ENCODE measurements at places on chromosomes 6 and 20. TPM values are rescaled to one million over a fixed set of nuclear protein-coding genes. Genes with fewer than 3 reads are reported as not detected.

The MAPK13 gene
- total RNA-seq, result 3.5 TPM

GRCh38 chr6:144149894-144150709, at the start of gene STX11:
Gene STX11 (plus strand): TSS chr6:144150517. CDS start chr6:144186628, 36,111 bp downstream.
- no peak for DNase-seq

- no peak for DNase-seq
Observed at GRCh38 chr6:13455552-13455966, 31.8 kb downstream of the GFOD1 start.

DNA sequence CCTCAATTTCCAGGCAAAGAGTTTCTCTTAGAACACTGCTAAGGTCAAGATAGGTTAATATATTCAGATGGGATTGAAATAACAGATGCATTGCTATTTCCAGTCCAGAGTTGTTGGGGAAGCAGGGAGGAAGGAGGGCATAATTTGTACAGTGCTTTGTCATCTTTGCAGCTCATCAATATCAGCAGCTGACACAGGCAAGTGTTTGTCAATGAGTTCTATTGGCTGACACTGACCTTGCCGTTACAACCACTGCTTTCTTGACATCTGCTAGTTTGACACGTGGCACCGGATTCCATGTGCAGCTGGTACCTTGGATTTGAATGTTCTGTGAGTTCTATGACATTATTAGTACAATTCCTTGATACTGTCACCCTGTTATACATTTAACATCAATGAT, 28.0 kb upstream of the MLIP start:
- no peak for DNase-seq

DNA sequence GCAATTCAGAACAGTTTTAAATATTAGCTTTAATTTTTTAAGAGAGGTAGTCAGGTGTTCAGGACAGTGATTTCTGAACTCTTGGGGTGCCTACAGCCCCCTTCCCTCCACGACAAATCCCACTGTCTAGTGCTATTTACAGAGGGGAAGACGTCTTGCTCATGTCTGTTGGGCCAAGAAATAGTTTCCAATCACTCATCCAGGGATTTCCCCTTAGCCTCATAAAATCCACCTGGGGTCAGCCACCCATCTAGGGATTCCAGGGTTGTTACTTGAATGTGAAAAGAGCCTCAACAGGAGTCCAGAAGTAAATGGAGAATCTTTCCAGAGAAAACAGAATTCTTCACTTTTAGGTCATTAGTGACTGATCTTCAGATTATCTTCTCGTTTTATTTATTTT, 37.0 kb downstream of the BICRAL start:
- DNase-seq, result no peak

DNA sequence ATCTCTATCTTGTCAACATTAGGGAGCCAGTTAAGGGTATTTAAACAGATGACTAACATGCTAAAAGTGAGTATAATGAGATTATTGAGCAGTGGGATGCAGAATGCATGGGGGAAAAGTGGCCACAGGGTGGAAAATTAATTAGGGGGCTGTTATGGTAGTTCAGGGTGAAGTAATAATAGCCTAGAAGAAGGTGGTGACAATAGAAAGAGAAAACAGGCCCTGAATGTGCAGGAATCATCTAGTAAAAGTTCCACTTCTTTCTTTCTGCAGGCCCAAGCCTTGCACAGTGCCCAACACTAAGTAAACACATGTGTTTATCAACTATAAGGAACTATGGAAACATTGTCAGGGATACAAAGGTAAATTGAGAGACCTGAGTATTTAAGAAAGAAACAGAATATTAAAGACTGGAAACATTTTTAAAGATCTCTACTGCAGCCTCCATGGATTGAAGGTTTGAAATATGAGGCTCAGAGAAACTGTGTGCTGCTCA, 7.1 kb upstream of the MYB start:
- no peak for DNase-seq

- no peak for DNase-seq
Observed at GRCh38 chr6:157497579-157497978, 116.6 kb downstream of the ZDHHC14 start.

The GGTLC1 gene
- not detected for total RNA-seq

The CLVS2 gene
- total RNA-seq, result 35.0 TPM

GRCh38 chr6:100889351-100889750, 8.2 kb upstream of the ASCC3 start:
- DNase-seq, result peak; percentile 33

DNA sequence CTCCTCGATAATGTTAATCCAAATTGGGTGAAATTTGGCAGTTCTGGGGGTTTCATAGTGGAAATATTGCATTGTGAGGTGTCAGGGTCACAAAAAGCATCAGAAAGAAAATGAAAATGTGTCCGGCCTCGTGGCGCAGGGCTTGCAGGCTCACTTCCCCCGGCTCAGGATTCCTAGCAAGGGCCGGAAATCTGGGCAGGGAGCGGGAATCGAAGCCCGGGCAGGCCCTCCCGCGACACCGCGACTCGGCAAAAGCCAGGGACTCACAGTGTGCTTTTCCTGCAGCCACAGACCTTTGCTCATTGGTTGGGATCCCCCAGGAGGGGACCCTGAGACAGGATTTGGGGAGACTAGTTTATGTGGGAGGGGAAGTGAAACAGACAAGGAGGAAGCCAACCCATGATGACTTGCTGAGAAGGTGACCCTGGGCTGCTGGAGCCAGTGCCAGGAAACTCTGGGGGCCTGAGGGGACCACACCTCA, 847 bp upstream of the CD93 start:
- DNase-seq, result no peak

DNA sequence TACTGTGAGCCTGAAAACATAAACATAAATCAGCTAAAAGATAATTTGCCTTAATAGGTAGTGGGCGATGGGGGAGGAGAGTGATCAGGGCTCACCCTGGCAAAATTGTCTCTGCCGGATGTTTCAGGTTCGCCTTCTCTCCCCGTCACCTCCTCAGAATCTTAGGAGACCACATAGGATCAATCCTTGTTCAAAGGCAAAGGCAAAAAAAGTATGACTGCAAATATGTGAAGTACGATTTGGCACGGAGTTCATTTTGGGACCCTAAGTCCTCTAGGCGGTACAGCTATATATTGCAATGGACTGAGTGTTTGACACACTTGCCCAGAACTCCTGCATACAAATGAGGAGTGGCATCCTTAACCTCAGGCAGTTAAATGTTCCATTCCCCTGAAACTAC, 649.2 kb upstream of the FLRT3 start:
- no peak for DNase-seq

- DNase-seq, result no peak
Observed at GRCh38 chr20:17720755-17721154, 21.0 kb downstream of the BANF2 start.

The ULBP2 gene
- 3.2 TPM for total RNA-seq

The PNPLA1 gene
- total RNA-seq, result not detected

The TSHZ2 gene
- 7.1 TPM for total RNA-seq

The NXT1 gene
- 11.4 TPM for total RNA-seq

GRCh38 chr6:53725791-53726575, 60.4 kb upstream of the KLHL31 start:
- DNase-seq, result peak; percentile 84

GRCh38 chr6:161137839-161138542, 135.9 kb downstream of the AGPAT4 start:
- DNase-seq, result no peak
